ENCODE measurements at places on chromosomes 12 and 14. TPM values are rescaled to one million over a fixed set of nuclear protein-coding genes. Genes with fewer than 3 reads are reported as not detected.

The DHRS2 gene
- total RNA-seq = not detected

The HOXC9 gene
- total RNA-seq = 4.2 TPM

The DDHD1 gene
- total RNA-seq = 14.1 TPM

The OTUB2 gene
- 1.0 TPM for total RNA-seq

The TCL1A gene
- 1.6 TPM for total RNA-seq

The CHMP4A gene
- 29.2 TPM for total RNA-seq

The HNRNPA1 gene
- 467 TPM for total RNA-seq

The GTF2A1 gene
- 14.6 TPM for total RNA-seq

The ERG28 gene
- 2.1 TPM for total RNA-seq

The KLHL33 gene
- 2.1 TPM for total RNA-seq

The PTPRB gene
- total RNA-seq = 19.3 TPM
